ENCODE measurements at places on chromosomes 2 and 18. TPM values are rescaled to one million over a fixed set of nuclear protein-coding genes. Genes with fewer than 3 reads are reported as not detected.
A peak's percentile ranks its signal among the peaks of the same experiment; 100 is the strongest.

- DNase-seq: no peak
These were observed 513.9 kb upstream of the NXPH2 start for GRCh38 chr2:139293992-139294548.

DNA sequence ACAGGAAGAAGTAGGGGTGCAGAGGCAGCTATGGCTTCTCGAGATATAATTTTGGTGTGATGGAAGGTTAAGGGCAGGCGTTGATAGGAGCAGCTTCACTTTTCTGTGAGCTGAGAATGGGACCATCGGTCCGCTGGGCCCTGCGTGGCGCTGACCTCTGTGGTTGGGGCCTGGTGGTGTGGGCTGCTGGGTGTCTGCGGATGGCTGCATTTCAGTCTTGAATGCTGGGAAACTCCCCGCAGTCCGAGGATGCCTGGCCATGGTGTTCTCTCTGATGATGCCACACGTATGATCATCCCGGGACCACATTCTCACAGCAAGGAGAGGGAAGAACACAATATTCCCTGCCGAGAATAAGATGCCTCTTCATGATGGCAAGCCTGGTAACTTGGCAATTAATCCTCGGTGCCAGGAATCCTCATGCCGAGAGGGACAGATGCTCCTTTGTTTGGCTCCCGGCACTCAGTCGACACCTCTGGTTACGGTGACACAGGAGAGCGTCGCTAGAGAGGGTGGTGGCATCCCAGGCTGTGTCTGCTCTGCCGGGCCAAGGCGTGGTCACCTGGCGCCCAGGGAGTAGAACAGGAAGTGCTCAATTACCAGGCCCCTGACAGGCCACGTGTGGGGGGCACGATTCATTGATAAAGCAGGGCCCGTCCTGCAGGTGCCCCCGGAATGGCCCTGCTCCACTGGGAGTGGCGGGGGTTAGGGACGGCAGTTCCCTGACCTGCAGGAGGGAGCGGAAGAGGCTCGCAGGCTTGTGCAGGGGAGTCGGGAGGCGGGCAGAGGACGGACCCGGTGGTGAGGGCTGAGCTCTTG, 119.4 kb upstream of the CTDP1 start:
- no peak for DNase-seq

VWC2L gene
- total RNA-seq: not detected

GRCh38 chr2:202847693-202848524, 23.7 kb downstream of the ICA1L start:
- no peak for DNase-seq

SERPINB7 gene
- not detected for total RNA-seq

- DNase-seq: no peak
These were observed 99.9 kb upstream of the ZNF236 start for GRCh38 chr18:76722224-76723061.

- no peak for DNase-seq
These were observed 1245.1 kb upstream of the LRRTM1 start for GRCh38 chr2:81549646-81550045.

BCL11A gene
- 0.25 TPM for total RNA-seq

MRPS5 gene
- 102 TPM for total RNA-seq

FAM210A gene
- 51.7 TPM for total RNA-seq

MXD1 gene
- 20.7 TPM for total RNA-seq

OSR1 gene
- total RNA-seq: not detected

GRCh38 chr2:172931256-172931894, 144.3 kb upstream of the MAP3K20 start:
- no peak for DNase-seq

CELF4 gene
- not detected for total RNA-seq

GRCh38 chr2:65212115-65212514, 15.5 kb upstream of the ACTR2 start:
- no peak for DNase-seq

DNA sequence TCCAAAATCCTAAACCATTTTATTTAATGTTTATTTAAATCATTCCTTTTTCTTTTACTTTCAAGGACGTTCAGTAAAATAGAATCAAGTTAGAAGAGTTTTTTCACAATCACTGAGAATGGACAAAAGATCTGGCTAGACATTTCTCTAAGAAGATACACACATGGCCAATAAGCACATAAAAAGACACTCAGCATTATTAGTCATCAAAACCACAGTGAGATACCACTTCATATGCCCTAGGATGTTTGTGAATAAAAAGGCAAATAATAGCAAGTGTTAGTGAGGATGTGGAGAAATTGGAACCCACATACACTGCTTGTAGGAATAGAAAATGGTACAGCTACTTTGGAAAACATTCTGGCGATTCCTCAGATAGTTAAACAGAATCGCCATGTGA, 76.1 kb downstream of the RHBDD1 start:
- no peak for DNase-seq

EDAR gene
- 0.43 TPM for total RNA-seq

DNA sequence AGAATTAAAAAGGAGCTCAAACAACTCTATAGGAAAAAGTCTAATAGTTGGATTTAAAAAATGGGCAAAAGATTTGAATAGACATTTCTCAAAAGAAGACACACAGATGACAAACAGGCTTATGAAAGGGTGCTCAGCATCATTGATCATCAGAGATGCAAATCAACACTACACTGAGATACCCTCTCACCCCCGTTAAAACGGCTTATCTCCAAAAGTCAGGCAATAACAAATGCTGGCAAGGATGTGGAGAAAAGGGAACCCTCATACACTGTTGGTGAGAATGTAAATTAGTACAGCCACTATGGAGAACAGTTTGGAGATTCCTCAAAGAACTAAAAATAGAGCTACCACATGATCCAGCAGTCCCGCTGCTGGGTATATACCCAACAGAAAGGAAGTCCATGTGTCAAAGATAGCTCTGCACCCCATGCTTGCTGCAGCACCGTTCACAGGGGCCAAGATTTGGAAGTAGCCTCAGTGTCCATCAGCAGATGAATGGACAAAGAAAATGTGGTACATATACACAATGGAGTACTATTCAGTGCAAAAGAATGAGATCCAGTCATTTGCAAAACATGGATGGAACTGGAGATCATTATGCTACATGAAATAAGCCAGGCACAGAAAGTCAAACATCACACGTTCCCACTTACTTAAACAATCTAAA, 46.7 kb upstream of the B3GNT7 start:
- DNase-seq: no peak

GRCh38 chr2:8980096-8980495, 23.4 kb downstream of the MBOAT2 start:
- DNase-seq: no peak

ALLC gene
- total RNA-seq: not detected

DNA sequence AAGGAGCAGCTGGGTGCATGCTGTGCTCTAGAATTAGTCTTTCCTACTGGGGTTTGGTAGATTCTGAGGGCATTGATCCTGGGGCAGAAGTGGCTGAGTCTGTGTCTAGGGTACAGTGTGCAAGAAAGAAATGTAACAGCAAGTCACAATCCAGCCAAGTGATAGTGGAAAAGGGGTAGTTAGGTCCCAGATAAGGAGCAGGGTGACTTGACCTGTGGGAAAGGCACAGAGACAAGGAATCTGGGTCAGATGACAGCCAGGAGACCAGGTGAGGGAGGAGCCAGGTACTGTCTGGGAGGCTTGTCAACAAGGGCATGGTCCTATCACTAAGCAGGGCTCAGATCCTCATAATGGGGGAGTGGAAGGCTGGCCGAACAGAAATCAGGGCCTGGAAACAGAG, 8.1 kb downstream of the IL37 start:
- DNase-seq: no peak

- no peak for DNase-seq
These were observed 378.4 kb downstream of the LPIN1 start for GRCh38 chr2:12124790-12125189.

GPR75 gene
- total RNA-seq: 0.55 TPM

- DNase-seq: no peak
These were observed 59.7 kb upstream of the PDK1 start for GRCh38 chr2:172496160-172496608.

GRCh38 chr2:81894451-81894990, 1590.0 kb upstream of the LRRTM1 start:
- DNase-seq: no peak

DNA sequence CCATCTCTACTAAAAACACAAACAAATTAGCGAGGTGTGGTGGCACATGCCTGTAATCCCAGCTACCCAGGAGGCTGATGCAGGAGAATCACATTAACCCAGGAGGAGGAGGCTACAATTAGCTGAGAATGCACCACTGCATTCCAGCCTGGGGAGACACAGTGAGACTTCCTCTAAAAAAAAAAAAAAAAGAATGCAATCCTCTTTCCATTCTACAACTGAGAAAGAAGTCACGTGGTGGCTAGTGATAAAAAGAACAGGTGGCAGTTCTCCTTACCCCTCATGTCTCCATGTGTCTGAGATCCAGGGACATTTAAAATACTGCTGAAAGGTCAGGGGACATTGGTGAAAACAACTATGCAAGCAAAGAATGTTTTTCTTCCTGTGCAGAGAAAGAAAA, 24.4 kb upstream of the GPR39 start:
- no peak for DNase-seq

GREB1 gene
- total RNA-seq: 1.2 TPM

CAPN14 gene
- total RNA-seq: 1.0 TPM

DNA sequence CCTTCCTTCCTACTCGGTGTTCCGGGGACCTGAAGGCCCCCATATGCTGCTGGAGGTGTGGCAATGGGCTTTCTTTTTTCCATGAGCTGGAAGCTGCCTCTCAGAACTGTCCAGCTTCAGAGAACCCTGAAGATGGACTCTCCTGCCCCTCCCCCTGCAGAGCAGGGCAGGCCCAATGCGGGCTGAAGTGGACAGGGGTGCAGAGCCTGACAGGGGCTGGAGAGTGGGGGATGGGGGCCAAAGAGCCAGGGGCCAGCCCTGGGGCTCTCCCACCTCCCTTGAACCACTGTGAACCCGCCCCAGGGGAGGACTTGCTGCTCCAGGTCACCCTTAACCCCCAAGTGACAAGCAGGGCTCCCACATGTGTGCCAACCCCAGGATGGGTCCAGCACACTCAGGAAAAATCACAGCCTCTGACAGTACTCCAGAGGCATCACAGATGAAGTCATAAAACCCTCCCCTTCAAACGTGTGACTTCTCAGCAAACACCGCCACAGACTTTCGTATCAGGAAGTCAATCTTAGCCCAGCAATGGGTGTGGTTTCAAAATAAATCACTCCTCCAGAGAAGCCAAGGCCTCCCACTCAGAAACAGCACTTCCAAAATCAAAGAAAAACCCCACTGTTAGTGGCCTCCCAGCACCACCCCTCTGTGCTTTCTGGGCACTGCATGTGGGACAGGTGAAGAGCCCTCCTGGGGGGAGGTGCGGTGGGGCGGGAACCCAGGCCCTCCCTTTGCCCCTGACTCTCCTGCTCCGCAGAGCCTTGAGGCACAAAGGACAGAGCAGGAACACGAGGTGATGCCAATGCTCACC, 135.8 kb downstream of the HDAC4 start:
- DNase-seq: peak; percentile 79

GRCh38 chr2:38442643-38443541, 65.8 kb upstream of the ATL2 start:
- DNase-seq: no peak

MRO gene
- not detected for total RNA-seq

DNA sequence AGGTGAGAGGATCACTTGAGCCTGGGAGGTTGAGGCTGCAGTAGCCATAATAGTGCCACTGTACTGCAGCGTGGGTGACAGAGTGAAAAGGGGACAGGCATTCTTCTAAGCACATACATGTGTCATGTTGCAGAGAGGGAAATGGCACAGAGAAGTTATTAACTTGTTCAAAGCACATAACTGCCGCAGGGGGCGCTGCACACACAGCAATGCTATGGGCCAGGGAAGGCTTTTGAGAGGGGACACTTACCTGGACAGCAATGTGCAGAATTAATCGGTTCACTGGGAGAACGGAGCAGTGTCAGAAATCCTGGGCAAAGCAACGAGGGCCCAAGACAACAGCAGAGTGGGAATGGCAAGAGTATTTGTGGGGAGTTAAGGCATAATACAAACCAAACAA, 2.4 kb downstream of the SCYGR8 start:
- DNase-seq: no peak

All from activated naive CD4-positive, alpha-beta T cell treated with anti-CD3 and anti-CD28 coated beads, Interleukin-2, amount 50 U/mL, for 72 hours (primary cell).